Lung (tissue), 17 donors: ENCODE measurements at places on chromosomes 16 and 17. TPM values are rescaled to one million over a fixed set of nuclear protein-coding genes. Genes with fewer than 3 reads are reported as not detected.

The FBXO39 gene
- total RNA-seq = not detected

The CCL13 gene
- 4.4 TPM for total RNA-seq

The IRX5 gene
- total RNA-seq = 29.0 TPM

The NOL3 gene
- 25.3 TPM for total RNA-seq

The TMEM235 gene
- 0.97 TPM for total RNA-seq

The HS3ST3A1 gene
- total RNA-seq = 3.8 TPM

DNA sequence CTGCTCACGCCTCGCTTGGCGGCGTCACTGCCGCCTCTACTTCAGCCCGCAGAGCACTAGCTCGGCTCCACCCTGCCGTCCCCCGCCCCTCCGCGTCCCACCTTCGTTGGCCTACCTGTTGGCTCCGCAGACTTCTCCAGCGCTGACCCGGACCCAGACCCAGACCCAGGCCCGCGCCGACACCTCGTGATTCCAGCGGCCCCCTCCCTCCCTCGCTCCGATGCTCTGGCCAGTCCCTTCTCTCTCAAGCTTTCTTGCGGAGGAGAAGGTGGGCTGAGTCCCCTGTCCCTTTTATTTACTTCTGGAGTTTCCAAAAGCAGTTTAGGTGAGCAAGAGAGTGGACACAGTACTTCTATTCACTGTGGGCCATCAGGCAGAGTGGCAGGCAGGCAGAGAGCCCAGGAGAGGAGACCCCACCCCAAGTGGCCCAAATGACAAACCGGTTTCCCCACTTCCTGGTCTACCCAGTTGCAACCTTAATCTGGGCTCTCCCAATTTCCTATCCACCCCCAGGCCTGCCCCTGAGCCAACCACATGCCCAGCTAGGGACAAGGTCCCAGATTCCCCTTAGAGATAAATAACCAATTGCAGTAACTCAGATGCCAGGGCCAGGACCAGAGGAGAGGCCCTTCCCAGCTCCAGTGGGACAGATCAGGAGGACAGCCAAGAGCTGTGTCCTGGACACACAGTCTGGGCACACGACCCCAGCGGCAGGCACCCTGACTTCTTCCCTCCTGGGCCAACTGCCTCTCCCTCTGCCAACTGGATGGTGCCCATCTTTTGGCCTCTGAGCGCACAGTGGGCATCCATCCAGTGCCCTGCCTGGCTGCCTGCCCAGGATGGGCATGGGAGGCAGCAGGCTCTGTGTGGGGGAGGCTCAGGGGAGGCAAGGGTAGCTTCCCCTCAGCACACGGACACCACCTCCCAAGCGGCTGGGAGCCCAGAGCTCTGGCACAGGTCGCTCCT, 1.2 kb upstream of the SRCIN1 start:
- no peaks in the 10 kb centered on the region for H3K4me1 ChIP-seq
- H3K27ac ChIP-seq = no peak overlapping the region
- H3K4me3 ChIP-seq = no peak overlapping the region
- no peaks in the 10 kb centered on the region for H3K36me3 ChIP-seq
- peak; percentile 54 for DNase-seq
- peaks cover 50% of the 10 kb centered on the region for H3K27me3 ChIP-seq

GRCh38 chr16:22300427-22301071, 3.3 kb downstream of the POLR3E start:
- no peak overlapping the region for H3K27ac ChIP-seq
- peak; percentile 33 for DNase-seq
- H3K27me3 ChIP-seq = no peaks in the 10 kb centered on the region
- peaks cover 28% of the 10 kb centered on the region for H3K36me3 ChIP-seq
- H3K4me3 ChIP-seq = no peak overlapping the region

DNA sequence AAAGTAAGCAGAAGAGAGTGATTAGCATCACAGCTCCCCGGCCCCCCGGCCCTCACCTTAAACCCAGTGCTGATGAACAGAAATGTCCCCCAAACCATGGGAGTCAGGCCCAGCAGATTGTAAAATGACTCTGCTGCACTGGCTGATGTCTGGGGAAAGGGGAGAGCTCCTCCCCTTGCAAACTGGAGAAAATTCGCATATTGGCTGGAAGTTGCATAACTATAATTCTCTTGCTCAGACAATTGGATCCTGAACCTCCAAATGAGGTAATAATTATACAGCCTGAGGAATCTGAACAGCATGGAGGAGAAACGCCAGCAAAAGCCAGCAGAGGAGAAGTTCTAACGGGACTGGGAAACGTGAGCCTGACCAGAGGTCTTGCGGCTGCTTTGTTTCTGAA, 109.7 kb downstream of the C16orf95 start:
- peak; percentile 80 for DNase-seq
- no peak overlapping the region for H3K4me3 ChIP-seq
- peaks cover 12% of the 10 kb centered on the region for H3K4me1 ChIP-seq
- no peaks in the 10 kb centered on the region for H3K36me3 ChIP-seq
- no peak overlapping the region for H3K27ac ChIP-seq
